ENCODE measurements at places on chromosomes 3 and 15. TPM values are rescaled to one million over a fixed set of nuclear protein-coding genes. Genes with fewer than 3 reads are reported as not detected.

DNA sequence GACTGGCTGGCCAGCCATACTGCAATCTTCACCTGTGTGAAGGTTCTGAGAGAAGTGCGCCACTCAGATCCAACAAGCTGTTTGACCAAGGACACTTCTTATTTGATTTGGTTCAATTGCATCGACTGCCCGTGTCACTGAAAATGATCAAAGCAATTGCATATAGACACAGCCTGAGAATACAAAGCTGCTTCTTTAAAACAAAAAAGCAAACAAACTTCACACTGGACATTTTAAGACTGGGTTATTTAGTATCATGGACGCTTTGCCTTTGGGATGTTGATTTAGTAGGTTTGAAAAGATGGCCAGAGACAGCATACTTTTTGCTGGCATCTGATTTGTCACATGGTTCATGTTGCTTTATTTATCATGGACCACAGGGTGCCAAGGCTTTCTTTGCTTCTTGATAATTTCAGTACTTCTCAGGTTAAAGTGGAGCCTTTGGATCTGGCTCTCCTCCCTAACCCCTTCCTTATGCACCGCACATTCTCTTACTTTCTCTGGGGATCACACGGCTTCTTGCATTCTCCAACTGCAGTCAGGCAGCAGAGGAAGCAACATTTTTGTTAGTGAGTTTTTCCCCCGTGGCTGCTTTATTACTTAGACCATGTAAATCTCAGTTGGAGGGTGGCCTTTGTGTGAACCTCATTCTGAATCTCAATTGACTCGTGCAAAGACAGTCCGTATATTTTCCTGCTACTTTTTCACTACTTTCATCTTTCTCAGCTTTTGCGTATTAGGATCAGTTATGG is 151.0 kb downstream of the CD47 start:
- DNase-seq = no peak

PRSS50 gene
- total RNA-seq = not detected

DNA sequence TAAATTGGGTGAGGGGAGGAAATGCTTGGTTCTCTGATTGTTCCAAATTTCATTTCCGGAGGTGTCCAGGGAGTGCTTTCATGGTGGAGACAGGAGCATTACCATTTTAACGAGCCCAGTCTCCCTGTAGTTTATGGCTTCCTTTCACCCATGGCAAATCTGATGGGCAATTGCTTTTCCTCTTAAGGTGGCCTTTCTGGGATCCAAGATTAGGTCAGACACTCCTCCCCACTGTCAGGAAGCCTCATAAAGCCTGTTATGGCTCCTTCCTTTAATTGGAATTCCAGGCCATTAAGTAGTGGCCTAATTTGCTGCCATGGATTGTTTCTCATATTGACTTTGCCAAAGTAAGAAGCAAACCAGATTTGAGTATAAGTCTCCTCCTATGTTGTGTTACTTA is 157.8 kb downstream of the PDCD6IP start:
- DNase-seq = no peak

FAM107A gene
- 0.11 TPM for total RNA-seq

TMEM108 gene
- total RNA-seq = 0.34 TPM

DNA sequence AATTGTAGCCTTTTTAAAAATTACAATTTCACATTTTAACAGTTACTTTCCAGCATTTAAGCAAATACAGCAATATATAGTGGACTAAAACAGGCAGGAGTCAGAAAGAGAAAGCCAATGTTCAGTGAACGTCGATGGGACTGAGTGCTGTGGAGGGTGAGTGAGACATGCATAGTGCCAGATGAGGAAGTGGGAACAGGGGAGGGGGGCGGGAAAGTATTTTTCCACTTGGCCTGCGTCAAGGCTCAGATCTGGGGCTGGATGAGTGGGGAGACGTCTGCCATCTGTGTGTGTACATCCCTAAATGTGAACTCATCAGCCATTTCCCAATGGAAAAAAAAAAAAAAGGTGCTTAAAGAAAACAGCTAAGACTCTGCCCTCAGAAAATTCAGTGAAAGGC is 19.2 kb upstream of the RAD18 start:
- no peak for DNase-seq

HEG1 gene
- 17.1 TPM for total RNA-seq

- peak; percentile 5 for DNase-seq
Measured at GRCh38 chr3:44762170-44762677, 630 bp downstream of the KIF15 start.

DNA sequence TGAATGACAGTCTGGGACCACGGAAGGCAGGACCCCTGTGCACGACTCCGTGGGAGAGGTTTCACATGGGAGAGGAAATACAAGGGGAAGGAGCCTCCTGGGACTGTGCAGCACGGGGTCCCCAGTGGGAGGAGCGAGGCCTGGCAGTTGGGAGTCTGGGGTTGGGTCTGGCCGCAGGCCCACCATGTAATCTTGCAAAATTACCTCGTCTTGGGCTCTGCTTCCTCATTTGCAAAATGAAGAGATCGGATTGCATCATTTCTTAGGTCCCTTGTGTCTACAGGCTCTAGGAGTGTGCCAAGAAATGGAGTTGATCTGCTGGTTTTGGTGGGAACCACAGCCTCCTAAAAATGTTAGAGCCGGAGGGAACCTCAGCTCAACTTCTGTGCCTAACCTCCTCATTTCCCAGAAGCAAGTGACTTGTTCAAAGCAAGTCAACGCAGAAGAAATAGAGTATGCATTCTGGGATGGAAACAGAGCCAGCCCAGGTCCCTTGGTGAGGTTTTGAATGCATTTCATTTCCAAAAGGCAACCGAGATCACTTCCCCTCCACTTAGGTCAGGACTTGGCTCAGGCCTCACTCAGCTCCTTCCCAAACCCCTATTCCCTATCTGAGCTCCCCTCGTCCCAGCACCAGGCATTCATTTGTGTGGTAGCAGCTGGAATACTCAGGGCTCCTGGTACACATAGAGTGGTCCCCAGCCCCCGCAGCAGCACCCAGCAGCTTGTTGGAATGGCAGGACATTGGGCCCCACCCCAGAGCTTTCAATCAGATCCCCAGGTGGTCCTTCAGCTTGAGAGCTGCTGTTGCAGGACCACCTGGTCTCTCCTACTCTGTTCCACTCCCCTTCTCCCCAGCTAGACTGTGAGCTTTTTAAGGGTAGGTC is 267.7 kb downstream of the XXYLT1 start:
- DNase-seq = no peak

- DNase-seq = no peak
Measured at GRCh38 chr15:76035593-76035992, 23.4 kb upstream of the NRG4 start.

DNA sequence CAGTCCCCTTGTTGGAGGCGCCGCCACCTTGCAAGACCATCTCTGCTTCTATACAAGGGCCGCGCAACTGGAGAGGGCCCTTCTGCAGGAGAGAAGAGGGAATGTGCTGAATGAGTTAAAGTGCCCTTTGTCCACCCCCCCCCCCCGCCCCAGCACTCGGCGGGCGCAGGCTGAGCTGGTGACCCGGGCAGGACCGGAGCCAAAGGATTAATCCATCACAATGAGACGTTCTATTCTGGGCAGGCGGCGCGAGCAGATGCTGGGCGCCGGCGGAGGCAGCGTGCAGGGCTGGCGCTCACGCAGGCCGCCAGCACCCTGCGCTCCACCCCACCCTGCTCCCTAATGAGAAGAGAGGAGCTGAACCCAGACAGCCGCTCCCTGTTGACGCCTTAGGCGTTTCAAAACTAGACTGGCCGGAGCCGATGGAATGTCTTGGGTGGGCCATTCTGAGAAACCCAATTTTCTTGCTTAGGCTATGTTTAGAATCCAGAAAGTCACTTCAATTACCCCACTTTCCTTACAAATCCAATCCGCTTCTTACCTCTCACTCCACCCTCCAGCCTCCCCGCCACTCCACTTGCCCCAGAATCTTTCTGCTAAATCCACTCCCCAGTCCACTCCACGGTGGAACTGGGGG is 32.9 kb downstream of the GJD2 start:
- peak; percentile 54 for DNase-seq

GRCh38 chr3:73121669-73122331 is 60.3 kb downstream of the EBLN2 start:
- no peak for DNase-seq
